ENCODE measurements at places on chromosomes 5 and 9.

DNA sequence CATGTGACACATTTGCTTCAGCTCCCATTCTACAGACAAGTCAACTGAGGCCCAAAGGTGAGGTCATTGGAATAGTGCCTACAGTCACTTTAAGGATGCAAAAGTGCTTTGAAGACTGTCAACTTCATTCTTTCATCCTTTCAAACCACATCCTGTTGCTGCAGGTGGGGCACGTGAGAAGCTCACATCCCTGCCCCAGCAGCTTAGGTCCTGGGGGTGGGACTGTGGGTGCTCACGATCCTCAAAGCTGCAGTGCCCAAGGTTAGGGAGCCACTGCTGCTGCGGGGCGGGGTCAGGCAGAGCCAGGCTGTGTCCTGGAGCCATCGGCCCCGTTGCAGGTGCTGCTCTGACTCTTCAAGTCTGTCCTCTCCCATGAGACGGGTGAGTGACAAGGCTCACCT lies 57.9 kb upstream of the IER5L start:
- DNase-seq, result no peak

- no peak for DNase-seq
These were observed 274.4 kb upstream of the SEMA6A start for GRCh38 chr5:116848954-116849581.

DNA sequence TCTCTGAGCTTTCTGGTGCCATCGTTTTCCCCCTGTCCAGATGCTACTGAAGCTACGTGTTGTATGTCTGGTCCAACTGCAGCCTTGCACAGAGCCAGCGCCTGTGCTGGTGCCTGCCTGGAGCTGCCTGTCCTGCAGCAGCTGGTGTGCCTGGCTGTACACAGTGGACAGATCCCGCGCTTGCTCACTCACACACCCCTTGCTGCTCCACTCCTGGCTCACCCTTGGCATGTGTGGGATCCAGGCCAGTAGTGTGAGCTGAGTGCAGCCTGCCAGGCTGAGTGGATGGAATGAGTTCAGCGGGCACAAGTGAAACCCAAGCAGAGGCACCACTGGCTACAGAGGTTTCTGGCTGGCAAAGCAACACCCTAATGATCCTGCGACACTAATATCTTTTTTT lies 40.4 kb downstream of the FER start:
- DNase-seq, result no peak

DNA sequence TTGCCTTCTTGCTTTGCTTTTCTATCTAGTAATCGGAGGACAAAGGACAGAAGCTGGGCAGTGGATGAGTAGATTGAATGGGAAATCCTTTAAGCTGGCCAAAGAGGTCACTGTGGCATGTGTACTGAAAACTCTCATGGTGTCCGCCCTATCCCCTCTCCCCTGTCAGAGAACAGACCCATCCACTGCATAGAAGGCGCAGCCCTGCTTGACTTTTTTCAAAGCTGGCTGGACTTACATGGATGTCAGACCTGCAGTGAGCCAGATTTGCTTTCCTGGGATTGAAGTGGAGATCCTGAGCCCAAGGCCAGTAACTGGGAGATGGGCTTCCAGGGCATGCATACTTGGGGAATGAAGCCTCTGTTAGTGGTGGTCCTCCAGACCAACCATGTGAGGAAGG lies 329.5 kb downstream of the TRPM3 start:
- no peak for DNase-seq

GRCh38 chr5:134590992-134591659 lies 41.5 kb downstream of the SAR1B start:
- DNase-seq, result no peak

DNA sequence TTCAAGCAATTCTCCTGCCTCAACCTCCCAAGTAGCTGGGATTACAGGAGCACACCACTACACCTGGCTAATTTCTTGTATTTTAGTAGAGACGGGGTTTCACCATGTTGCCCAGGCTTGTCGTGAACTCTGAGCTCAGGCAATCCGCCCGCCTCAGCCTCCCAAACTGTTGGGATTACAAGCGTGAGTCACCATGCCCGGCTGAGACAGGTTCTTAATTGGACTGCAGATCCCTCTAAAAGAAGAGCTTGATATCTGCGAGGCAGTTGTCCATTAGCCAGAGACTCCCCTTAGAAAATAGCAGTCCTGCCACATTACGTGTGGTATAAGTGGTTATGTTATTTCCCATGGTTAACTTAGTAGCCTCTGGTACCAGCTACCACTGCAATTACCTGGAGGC lies 46.6 kb upstream of the NPR3 start:
- DNase-seq, result no peak

GRCh38 chr5:66839636-66840185 lies 243.5 kb downstream of the MAST4 start:
- DNase-seq, result no peak

DNA sequence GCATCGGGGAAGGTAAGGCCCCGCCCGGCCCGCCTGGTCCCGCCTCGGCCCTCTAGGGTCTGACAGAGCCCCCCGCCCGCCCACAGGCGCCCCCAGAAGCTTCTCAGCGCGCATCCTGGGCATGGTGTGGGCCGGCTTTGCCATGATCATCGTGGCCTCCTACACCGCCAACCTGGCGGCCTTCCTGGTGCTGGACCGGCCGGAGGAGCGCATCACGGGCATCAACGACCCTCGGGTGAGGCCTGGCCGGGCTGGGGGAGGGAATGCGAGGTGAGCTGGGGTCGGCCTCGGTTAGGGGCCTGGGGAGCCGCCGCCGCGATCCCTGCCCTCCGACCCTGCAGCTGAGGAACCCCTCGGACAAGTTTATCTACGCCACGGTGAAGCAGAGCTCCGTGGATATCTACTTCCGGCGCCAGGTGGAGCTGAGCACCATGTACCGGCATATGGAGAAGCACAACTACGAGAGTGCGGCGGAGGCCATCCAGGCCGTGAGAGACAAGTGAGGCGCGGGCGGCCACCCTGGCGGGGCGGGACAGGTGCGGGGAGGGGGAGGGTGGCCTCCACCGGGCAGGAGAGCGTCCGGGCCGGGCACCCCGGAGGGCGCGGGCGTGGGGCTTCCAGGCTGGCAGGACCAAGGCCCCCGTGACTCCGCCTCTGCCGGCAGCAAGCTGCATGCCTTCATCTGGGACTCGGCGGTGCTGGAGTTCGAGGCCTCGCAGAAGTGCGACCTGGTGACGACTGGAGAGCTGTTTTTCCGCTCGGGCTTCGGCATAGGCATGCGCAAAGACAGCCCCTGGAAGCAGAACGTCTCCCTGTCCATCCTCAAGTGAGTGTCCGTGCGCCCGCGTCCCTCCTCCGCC lies 7.1 kb downstream of the LRRC26 start:
- no peak for DNase-seq

GRCh38 chr5:165185716-165186115 lies 1680.3 kb downstream of the MAT2B start:
- no peak for DNase-seq

GRCh38 chr9:93698140-93698908 lies 121.9 kb downstream of the PHF2 start:
- no peak for DNase-seq

DNA sequence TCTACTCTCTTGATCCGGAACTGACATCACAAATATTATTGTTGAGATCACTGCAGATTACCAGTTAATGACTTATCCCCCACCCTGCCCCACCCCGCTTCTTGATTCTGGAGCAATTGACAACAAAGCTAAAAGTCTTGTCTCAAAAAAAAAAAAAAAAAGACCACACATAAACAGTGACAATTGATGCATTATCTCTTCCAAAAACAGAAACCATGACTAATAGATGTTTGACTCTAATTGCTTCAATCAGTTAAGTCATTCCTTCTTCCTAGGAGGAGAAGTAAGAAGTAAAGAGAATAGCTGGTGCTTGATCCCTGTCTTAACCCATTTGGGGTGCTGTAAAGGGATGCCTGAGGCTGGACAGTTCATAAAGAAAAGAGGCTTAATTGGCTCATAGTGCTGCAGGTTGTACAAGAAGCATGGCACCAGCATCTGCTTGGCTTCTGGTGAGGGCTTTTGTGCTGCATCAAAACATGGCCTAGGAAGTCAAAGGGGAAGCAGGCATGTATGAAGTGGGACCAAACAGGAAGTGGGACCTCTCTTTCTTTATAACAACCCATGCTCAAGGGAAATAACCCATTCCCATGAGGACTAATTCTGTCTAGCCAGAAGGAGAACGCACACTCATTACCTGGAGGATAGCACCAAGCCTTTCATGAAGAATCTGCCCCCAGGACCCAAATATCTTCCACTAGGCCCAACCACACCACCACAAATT lies 158.7 kb downstream of the TMEM167A start:
- DNase-seq, result no peak
